Ascending aorta (tissue), 2 donors: ENCODE measurements at places on chromosomes 12 and 14. TPM values are rescaled to one million over a fixed set of nuclear protein-coding genes. Genes with fewer than 3 reads are reported as not detected.

DNA sequence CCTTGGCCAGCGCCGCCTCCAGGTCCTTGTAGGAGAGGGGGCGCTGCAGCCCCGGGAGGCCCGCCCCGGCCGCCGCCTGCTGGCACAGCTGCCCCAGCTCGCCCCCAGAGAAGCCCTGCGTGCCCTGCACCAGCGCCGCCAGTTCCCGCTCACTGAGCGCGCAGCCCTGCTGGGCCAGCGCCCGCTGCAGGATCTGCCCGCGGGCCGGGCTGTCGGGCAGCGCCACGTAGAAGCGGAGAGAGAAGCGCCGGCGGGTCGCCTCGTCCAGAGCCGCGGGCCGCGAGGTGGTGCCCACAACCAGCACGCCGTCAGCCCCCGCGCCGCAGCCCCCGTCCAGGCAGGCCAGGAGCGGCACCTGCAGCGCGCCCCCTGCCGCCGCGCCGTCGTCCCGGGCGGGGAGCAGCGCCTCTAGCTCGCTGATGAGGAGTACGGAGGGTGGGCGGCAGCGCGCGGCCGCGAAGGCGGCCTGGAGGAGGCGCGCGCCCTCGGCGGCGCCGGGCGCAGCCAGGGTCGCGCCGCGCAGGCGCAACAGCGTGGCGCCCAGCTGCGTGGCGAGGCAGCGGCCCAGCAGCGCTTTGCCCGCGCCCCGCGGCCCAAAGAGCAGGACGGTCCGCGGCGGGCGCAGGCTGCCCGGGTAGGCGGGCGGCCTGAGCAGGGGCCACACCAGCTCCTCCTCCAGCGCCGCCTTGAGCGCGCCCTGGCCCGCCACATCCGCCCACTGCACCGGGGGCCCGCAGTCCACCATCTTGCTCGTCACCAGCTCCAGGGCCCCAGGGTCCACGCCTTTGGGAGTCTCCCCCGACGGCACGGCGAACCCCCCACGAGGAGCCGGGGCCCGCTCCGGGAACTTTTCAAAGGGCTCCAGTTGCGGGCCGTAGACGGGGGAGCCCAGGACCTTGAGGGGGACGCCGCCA, 27.7 kb downstream of the FIGNL2 start:
- H3K27me3 ChIP-seq, result peaks cover 6% of the 10 kb centered on the region
- H3K27ac ChIP-seq, result peak overlapping the region; percentile 33
- H3K4me1 ChIP-seq, result no peaks in the 10 kb centered on the region
- H3K4me3 ChIP-seq, result peak overlapping the region; percentile 41
- H3K36me3 ChIP-seq, result no peaks in the 10 kb centered on the region
- DNase-seq, result peak; percentile 68

DNA sequence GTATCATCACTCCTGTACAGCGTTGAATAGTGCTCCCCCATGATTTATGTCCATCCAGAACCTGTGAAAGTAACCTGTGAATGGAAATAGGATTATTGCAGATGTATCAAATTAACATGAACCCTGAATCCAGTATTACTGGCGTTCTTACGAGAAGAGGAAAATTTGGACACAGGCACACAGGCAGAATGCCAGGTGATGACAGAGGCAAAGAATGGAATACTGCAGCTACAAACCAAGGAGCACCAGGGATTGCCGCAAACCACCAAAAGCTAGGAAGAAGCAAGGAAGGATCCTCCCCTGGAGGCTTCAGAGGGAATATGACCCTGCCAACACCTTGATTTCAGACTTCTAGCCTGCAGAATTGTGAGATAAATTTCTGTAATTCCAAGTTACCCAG, 113.5 kb upstream of the EGLN3 start:
- no peaks in the 10 kb centered on the region for H3K4me1 ChIP-seq
- peak overlapping the region; percentile 54 for H3K27ac ChIP-seq
- no peak overlapping the region for H3K4me3 ChIP-seq
- no peaks in the 10 kb centered on the region for H3K27me3 ChIP-seq

- no peaks in the 10 kb centered on the region for H3K36me3 ChIP-seq
- H3K27me3 ChIP-seq, result no peaks in the 10 kb centered on the region
- no peak overlapping the region for H3K4me3 ChIP-seq
- H3K4me1 ChIP-seq, result no peaks in the 10 kb centered on the region
- no peak for DNase-seq
These were observed 9.0 kb downstream of the ASIC1 start for GRCh38 chr12:50066402-50066801.

DNA sequence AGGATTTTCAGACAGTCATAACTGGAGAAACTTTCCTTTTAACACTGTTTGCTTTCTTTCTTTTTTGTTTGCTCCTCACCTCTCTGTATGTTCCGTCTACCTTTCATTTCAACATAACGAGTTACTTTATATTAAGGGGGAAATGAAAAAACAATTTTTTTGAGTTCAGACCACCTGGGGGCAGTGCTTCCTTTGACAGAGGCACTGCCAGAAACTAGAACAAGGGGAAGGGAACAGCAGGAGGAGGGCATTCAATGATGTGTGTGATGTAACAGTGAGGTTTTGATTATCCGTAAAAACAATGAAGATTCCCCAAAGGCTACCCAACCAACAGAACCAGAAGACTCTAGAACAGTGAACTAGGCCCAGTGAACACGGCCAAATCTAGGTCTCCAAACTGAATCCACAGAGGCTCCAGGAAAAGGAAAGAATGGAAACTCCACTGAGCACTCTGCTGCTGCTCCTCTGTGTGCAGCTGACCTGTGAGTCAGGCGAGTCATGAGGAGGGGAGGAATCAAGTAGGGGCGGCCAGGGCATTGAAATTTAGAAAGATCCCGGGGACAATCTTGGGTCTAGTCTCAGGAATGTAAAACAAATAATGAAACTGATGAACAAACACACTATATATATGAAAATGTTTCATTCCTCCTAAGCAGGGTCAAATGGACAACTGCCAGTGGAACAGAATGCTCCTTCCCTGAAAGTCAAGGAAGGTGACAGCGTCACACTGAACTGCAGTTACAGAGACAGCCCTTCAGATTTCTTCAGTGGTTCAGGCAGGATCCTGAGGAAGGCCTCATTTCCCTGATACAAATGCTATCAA, 323.5 kb downstream of the DAD1 start:
- DNase-seq, result no peak
- no peak overlapping the region for H3K27ac ChIP-seq
- H3K36me3 ChIP-seq, result no peaks in the 10 kb centered on the region
- no peaks in the 10 kb centered on the region for H3K27me3 ChIP-seq
- H3K4me3 ChIP-seq, result no peak overlapping the region

GRCh38 chr14:58783792-58784511, 146.2 kb downstream of the DACT1 start:
- no peaks in the 10 kb centered on the region for H3K36me3 ChIP-seq
- no peak overlapping the region for H3K4me3 ChIP-seq
- no peaks in the 10 kb centered on the region for H3K4me1 ChIP-seq
- H3K27me3 ChIP-seq, result no peaks in the 10 kb centered on the region

DNA sequence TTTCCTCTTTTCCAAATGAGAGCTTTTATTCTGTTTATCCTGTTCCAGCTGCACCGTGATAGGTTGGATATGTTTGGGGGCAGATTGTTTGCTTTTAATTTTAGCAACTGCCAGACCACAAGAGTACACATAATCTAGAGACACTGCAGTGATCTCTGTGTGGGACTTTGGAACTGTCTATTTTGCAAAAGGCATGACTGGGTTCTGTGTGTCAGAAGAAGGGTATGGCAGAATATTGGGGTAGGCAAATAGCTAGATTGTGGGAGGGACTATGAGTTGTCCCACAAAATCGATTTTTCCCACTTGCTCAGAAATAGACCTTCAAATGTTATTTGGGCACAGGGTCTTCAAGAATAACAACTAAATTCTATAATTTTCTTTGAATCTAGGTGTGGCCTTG, 275.9 kb upstream of the KITLG start:
- no peaks in the 10 kb centered on the region for H3K27me3 ChIP-seq
- no peak for DNase-seq
- H3K4me1 ChIP-seq, result no peaks in the 10 kb centered on the region
- H3K4me3 ChIP-seq, result no peak overlapping the region
- H3K27ac ChIP-seq, result no peak overlapping the region

DNA sequence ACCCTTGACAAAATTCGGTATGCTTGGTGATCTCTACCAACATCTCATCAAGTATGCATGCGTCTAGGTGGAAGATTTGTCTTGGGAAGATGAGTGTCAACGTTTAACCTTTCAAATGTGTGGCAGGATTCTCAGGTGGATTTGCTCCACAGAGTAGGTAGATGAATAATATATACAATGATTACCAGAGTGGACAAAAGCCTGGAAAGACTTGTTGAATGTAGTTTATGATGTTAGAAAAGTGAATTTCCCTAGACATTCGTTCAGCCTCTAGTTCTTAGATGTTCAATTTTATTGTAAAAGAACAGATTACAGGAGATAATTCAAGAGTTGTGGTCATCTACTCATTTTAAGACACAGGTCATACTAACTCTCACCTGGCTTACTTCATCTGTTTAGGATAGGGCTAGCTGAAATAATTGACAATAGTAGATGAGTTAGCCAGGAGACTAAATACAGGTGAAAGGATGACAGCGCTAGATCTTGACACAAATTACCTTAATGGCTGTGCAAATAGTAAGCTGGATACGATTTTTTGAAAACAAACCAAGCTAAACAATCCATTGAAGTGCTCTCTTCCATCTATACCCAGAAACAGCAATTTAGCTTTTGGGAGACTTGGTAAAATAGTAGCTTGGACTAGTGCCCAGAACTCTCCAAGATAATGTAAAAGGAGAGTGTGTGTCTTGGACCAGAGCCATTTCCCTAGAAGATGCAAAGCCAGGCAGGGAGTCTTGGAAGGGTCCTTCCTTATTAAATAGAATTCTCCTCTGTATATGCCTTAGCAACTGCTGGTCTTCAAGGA, 168.0 kb downstream of the DACT1 start:
- no peaks in the 10 kb centered on the region for H3K36me3 ChIP-seq
- no peaks in the 10 kb centered on the region for H3K4me1 ChIP-seq
- H3K27ac ChIP-seq, result no peak overlapping the region
- no peak for DNase-seq
- no peak overlapping the region for H3K4me3 ChIP-seq

- H3K36me3 ChIP-seq, result no peaks in the 10 kb centered on the region
- no peak overlapping the region for H3K4me3 ChIP-seq
- DNase-seq, result no peak
- peaks cover 39% of the 10 kb centered on the region for H3K4me1 ChIP-seq
- H3K27me3 ChIP-seq, result no peaks in the 10 kb centered on the region
These were observed 41.8 kb downstream of the FMNL3 start for GRCh38 chr12:49665384-49665783.

DNA sequence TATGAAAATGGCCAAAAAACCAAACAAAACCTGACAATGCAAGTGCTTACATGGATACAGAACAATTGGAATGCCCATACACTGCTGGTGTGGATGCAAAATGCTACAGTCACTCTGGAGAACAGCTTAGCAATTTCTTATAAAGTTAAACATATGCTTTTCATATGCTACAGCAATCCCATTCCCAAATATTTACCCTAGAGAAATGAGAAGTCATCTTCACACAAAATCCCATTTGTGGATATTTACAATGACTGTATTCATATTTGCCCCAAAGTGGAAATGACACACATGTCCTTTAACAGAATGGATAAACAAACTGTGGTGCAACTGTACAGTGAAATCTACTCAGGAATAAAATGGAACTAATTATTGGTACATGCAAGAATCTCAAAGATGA, 20.4 kb downstream of the SAV1 start:
- H3K27me3 ChIP-seq, result no peaks in the 10 kb centered on the region
- no peaks in the 10 kb centered on the region for H3K4me1 ChIP-seq
- no peak for DNase-seq
- no peak overlapping the region for H3K4me3 ChIP-seq
- H3K27ac ChIP-seq, result no peak overlapping the region
- H3K36me3 ChIP-seq, result peaks cover 4% of the 10 kb centered on the region

GRCh38 chr14:78627114-78627513, 456.9 kb downstream of the NRXN3 start:
- H3K4me3 ChIP-seq, result no peak overlapping the region
- DNase-seq, result no peak
- H3K36me3 ChIP-seq, result no peaks in the 10 kb centered on the region
- H3K4me1 ChIP-seq, result no peaks in the 10 kb centered on the region
- H3K27ac ChIP-seq, result no peak overlapping the region

DNA sequence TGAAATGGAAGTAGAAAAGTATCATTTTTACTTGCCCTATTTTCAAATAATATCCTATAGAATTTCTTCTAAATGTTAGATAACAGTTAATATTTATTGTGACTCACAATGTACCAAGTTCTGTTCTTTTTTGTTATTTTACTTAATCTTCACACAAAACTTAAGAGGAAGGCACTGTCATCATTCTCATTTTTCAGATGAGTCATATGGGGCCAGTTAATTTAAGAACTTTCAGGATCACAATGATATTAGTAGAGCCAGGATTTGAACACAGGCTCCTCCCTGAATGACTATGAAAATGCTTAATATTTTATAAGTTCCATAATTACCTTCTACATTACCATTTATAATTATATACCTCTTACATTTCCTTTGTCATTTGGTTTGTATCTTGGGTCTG, 10.4 kb upstream of the TMEM260 start:
- H3K27ac ChIP-seq, result no peak overlapping the region
- no peaks in the 10 kb centered on the region for H3K4me1 ChIP-seq
- no peaks in the 10 kb centered on the region for H3K27me3 ChIP-seq
- no peaks in the 10 kb centered on the region for H3K36me3 ChIP-seq
- no peak for DNase-seq

- H3K27ac ChIP-seq, result peak overlapping the region; percentile 25
- H3K36me3 ChIP-seq, result peaks cover 35% of the 10 kb centered on the region
- no peaks in the 10 kb centered on the region for H3K4me1 ChIP-seq
These were observed 10.8 kb downstream of the SNRNP35 start for GRCh38 chr12:123468786-123469185.

DNA sequence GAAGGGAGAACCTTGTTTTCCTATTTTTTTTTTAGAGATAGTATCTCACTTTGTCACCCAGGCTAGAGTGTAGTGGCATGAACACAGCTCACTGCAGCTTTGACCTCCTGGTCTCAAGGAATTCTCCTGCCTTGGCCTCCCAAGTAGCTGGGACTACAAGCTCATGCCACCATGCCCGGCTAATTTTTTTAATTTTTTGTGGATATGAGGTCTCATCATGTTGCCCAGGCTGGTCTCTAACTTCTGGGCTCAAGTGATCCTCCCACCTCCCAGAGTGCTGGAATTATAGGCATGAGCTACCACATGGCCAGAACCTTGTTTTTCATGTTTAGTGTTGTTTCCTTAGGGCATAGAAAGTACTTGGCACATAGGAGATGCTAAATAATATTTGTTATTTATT, 13.5 kb downstream of the MANSC1 start:
- no peak overlapping the region for H3K4me3 ChIP-seq
- H3K27me3 ChIP-seq, result no peaks in the 10 kb centered on the region
- H3K36me3 ChIP-seq, result no peaks in the 10 kb centered on the region
- H3K4me1 ChIP-seq, result peaks cover 33% of the 10 kb centered on the region
- peak overlapping the region; percentile 93 for H3K27ac ChIP-seq
- no peak for DNase-seq

GRCh38 chr14:64089920-64090319, 204.3 kb downstream of the ESR2 start:
- H3K36me3 ChIP-seq, result no peaks in the 10 kb centered on the region
- no peaks in the 10 kb centered on the region for H3K4me1 ChIP-seq
- H3K27me3 ChIP-seq, result no peaks in the 10 kb centered on the region
- no peak overlapping the region for H3K4me3 ChIP-seq
- H3K27ac ChIP-seq, result no peak overlapping the region

CFAP251 gene
- total RNA-seq, result 0.75 TPM

PIWIL1 gene
- total RNA-seq, result not detected

RNASE7 gene
- total RNA-seq, result not detected

ZNF84 gene
- total RNA-seq, result 2.7 TPM

FGF23 gene
- total RNA-seq, result not detected

ADAM21 gene
- total RNA-seq, result 0.11 TPM

IAPP gene
- not detected for total RNA-seq
